ENCODE measurements at places on chromosomes 13 and 19. TPM values are rescaled to one million over a fixed set of nuclear protein-coding genes. Genes with fewer than 3 reads are reported as not detected.

- no peaks in the 10 kb centered on the region for H3K27me3 ChIP-seq
- peak; percentile 61 for DNase-seq
- no peak overlapping the region for H3K4me3 ChIP-seq
- no peak overlapping the region for H3K27ac ChIP-seq
- no peaks in the 10 kb centered on the region for H3K36me3 ChIP-seq
- no peaks in the 10 kb centered on the region for H3K4me1 ChIP-seq
Measured at GRCh38 chr13:85597790-85598500, 201.3 kb downstream of the SLITRK6 start.

GRCh38 chr13:108897955-108898354 lies 268.5 kb downstream of the MYO16 start:
- H3K36me3 ChIP-seq, result no peaks in the 10 kb centered on the region
- no peak overlapping the region for H3K27ac ChIP-seq
- H3K4me1 ChIP-seq, result peaks cover 2% of the 10 kb centered on the region
- DNase-seq, result no peak
- no peak overlapping the region for H3K4me3 ChIP-seq

DNA sequence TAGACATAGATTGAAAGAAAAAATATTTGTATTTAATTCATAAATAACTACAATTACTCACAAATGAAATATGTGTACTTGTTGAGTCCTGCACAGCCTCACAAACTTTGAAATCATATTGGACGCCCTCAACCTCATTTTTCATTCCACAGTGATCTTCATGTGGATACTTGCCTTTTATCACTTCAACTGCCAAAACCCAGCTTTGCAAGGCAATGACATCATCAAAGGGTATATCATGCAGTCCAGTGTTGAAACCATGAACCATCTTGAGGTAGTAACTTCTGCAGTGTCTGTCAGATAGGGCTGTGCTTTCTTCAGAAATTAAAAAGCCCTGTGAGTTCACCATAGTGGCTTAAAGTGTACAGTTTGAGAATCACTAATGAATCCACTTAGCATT lies 82.2 kb downstream of the HS6ST3 start:
- no peak overlapping the region for H3K27ac ChIP-seq
- no peak overlapping the region for H3K4me3 ChIP-seq

IL11 gene
- 0.66 TPM for total RNA-seq

- H3K4me3 ChIP-seq, result no peak overlapping the region
- DNase-seq, result no peak
- H3K27me3 ChIP-seq, result no peaks in the 10 kb centered on the region
- no peaks in the 10 kb centered on the region for H3K4me1 ChIP-seq
- H3K36me3 ChIP-seq, result no peaks in the 10 kb centered on the region
Measured at GRCh38 chr13:25069911-25070310, 26.0 kb upstream of the PABPC3 start.

GRCh38 chr13:91214031-91214430 lies 133.5 kb upstream of the MIR17HG start:
- H3K36me3 ChIP-seq, result no peaks in the 10 kb centered on the region
- no peaks in the 10 kb centered on the region for H3K4me1 ChIP-seq
- DNase-seq, result no peak

- no peaks in the 10 kb centered on the region for H3K4me1 ChIP-seq
- no peak overlapping the region for H3K27ac ChIP-seq
- no peaks in the 10 kb centered on the region for H3K27me3 ChIP-seq
- no peak for DNase-seq
- no peaks in the 10 kb centered on the region for H3K36me3 ChIP-seq
Measured at GRCh38 chr19:51546107-51546649, 14.7 kb upstream of the SIGLEC6 start.

DNA sequence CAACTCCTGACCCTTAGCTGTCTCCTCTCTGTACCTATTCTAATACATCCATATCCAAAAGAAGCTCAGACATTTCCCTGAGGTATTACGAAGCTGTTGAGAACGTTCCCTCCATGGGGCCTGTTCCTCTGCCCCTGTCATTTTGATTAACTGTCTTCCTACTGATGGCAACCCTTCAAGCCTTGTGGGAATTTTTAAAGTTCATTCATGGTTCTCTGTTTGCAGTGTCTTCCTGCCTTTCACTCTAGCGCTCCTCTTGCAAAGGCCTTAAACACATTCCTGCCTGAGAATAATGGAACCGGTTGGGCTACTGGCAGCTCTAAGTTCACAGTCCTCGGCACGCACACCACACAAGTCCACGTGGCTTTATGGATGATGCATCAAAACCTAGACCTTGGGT lies 66.1 kb downstream of the LHFPL6 start:
- no peak overlapping the region for H3K4me3 ChIP-seq
- no peak overlapping the region for H3K27ac ChIP-seq
- no peaks in the 10 kb centered on the region for H3K36me3 ChIP-seq
- DNase-seq, result peak; percentile 89
- no peaks in the 10 kb centered on the region for H3K27me3 ChIP-seq

- DNase-seq, result no peak
- peaks cover 3% of the 10 kb centered on the region for H3K4me1 ChIP-seq
- H3K27me3 ChIP-seq, result no peaks in the 10 kb centered on the region
- H3K27ac ChIP-seq, result peak overlapping the region; percentile 100
Measured at GRCh38 chr13:52651897-52652195, 790 bp upstream of the SUGT1 start.

HOOK2 gene
- total RNA-seq, result 26.6 TPM

GRCh38 chr13:41186481-41186880 lies 7.9 kb downstream of the KBTBD7 start:
- no peaks in the 10 kb centered on the region for H3K36me3 ChIP-seq
- H3K4me1 ChIP-seq, result no peaks in the 10 kb centered on the region
- no peaks in the 10 kb centered on the region for H3K27me3 ChIP-seq

DNA sequence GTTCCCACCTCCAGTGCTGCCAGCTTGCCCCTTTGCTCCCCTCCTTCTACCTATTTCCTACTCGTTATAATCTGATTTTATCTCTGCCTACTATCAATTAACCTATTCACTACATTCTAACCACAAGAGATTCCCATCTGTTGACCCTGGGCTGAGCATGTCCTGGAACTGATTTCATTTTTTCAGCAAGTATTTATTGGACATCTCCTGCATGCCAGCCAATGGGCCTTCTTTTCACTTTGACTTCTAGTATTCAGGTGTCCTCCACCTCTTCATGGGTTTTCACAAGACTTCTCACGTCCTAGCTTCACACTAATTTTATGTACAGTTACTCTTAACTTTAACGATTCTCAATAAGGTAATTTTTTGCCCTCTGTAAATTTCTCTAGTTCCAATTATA lies 282.7 kb upstream of the KLHL1 start:
- no peak overlapping the region for H3K27ac ChIP-seq
- no peak for DNase-seq
- H3K4me1 ChIP-seq, result no peaks in the 10 kb centered on the region
- no peaks in the 10 kb centered on the region for H3K36me3 ChIP-seq

DNA sequence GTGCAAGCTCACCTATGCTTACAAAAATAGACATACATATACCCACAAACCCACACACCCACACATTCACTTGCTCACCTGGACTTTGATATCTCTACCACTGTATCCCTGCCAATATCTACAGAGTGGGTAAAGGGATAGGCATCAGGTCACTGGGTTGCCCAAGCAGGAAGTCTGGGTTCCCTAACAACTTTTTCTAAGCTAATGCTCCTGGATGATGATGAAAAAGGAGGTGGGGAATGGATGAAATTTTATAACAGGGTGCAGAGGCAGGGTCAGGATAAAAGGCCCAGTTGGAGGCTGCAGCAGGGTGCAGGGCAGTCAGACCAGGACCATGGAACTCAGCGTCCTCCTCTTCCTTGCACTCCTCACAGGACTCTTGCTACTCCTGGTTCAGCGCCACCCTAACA lies at the start of gene CYP2B6:
TSS of gene CYP2B6 (plus strand) at position 311 of the 410 bp plus-strand sequence. CDS start at position 335, 24 bp downstream.
- H3K4me3 ChIP-seq, result no peak within 1 kb of the TSS
- no peaks in the 10 kb centered on the region for H3K4me1 ChIP-seq
- DNase-seq, result no peak
- no peaks in the 10 kb centered on the region for H3K36me3 ChIP-seq

SBNO2 gene
- total RNA-seq, result 55.8 TPM

- no peak overlapping the region for H3K4me3 ChIP-seq
- peaks cover 3% of the 10 kb centered on the region for H3K4me1 ChIP-seq
- H3K27ac ChIP-seq, result no peak overlapping the region
- DNase-seq, result no peak
- H3K36me3 ChIP-seq, result peaks cover 4% of the 10 kb centered on the region
Measured at GRCh38 chr19:55276720-55277430, 3.0 kb downstream of the HSPBP1 start.

CEACAM16 gene
- total RNA-seq, result not detected

ZNF563 gene
- total RNA-seq, result 5.3 TPM

- no peaks in the 10 kb centered on the region for H3K36me3 ChIP-seq
- no peak overlapping the region for H3K27ac ChIP-seq
- no peaks in the 10 kb centered on the region for H3K27me3 ChIP-seq
- no peaks in the 10 kb centered on the region for H3K4me1 ChIP-seq
- DNase-seq, result no peak
Measured at GRCh38 chr19:7288977-7289376, 5.2 kb downstream of the INSR start.

DNA sequence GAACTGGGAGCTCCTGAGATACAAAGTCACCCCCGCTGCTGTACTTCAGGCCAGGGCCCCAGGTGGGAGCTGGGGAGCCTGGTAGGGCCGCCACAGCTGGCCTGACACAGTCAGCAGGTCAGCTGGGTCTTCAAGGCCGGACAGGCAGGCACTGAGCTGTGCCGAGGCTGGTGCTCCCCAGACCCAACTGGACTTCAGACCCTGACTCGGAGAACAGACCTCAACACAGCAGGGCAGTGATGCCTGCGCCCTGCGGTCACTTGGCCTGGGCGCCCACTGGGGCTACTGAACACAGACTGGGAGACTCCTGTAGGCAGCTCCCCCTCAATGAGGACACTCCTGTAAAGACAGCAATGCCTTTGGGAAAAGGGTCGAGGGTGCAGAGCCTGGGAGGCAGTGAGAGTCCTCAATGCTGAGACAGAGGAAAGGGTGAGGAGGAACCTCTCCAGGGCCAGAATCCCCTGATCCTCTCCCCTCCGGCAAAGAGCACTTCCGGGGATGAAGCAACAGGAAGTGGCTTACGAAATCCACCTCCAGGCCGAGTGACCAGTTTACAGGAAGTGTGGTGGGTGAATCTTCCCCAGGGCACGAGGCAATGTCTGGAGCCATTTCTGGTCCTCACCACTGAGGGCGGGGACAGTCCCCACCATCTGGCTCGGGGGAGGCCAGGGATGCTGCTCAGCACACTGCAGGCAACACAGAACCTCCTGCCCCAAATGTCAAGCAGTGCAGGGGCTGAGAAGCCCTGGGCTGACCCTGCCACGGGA lies 40.8 kb upstream of the ISYNA1 start:
- DNase-seq, result peak; percentile 84
- H3K4me3 ChIP-seq, result no peak overlapping the region
- H3K36me3 ChIP-seq, result no peaks in the 10 kb centered on the region
- no peaks in the 10 kb centered on the region for H3K27me3 ChIP-seq

PDE4C gene
- total RNA-seq, result 1.3 TPM

GRCh38 chr19:45934551-45935230 lies 20.1 kb upstream of the NANOS2 start:
- no peak overlapping the region for H3K4me3 ChIP-seq
- no peaks in the 10 kb centered on the region for H3K4me1 ChIP-seq
- DNase-seq, result no peak
- H3K27me3 ChIP-seq, result peaks cover 4% of the 10 kb centered on the region

IGLON5 gene
- not detected for total RNA-seq

DNA sequence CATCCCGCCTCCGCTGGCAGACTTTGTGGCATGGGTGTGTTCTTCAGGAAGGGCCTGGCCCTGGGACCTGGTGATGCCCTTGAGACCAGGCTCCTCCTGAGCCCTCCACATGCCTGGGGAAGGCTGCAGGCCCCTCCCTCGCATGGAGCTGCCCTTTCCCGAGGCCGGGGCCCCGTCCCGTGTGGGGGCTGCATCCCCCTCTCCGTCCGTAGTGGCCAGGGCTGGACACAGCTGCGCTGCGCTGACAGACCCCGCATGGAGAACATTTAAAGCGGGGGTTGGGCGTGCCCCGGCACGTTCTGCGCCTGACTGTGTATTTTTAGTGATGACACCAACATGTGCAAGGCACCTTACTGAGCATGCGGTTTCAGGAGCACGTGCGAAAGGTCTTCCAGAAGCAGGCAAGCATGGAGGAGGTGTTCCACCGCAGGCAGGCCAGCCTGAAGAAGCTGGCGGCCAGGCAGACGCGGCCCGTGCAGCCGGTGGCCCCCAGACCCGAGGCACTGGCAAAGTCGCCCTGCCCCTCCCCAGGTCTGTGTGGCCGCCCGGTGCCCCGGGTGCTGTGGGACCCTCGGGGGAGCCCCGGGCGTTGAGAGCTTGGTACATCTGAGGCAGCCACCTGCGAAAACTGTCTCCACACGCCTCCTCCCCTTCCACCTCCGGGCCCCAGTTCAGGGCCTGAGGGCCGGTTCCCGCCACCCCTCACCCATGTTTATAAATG lies 28.8 kb upstream of the F7 start:
- H3K27me3 ChIP-seq, result no peaks in the 10 kb centered on the region
- no peak overlapping the region for H3K27ac ChIP-seq
- no peak for DNase-seq
- no peaks in the 10 kb centered on the region for H3K36me3 ChIP-seq
- no peaks in the 10 kb centered on the region for H3K4me1 ChIP-seq
- no peak overlapping the region for H3K4me3 ChIP-seq

DNA sequence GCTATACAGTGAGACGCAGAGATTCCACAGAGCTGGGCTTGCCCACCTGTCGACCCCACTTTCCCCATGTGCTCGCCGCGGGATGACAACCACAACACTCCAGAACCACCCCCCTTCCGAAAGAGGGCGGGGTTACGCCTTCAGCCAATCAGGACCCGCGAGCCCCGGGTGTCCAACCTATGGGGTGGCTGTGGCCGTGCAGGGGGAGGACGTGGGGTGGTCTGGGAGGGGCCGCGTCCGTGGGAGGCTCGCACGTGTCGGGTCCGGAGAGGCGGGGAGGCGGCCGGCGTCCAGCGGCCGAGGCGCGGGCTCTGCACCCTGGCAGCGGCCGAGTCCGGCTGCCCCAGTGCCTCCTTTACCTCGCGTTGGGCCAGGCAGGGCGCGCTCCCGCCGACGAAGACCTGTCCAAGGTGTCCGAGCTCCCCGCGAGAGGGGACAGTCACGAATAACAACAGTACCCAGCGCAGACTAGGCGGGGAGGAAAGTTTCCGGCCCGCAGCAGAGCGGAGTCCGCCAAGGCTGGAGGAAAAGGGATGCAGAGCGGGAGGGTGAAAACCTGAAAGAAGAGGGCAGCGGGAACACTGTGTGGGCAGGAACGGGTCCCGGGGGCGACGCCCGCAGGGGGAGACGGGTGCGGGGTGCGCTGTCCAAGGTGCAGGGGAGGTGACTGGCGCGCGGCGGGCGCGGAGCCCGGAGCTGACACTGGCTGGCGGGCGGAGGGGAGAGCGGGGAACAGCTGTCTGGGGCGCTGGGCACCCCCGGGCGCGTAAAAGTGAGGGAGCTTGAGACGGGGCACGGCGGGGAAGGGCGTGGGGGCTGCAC lies 911 bp downstream of the ENOX1 start:
- DNase-seq, result peak; percentile 77
- no peaks in the 10 kb centered on the region for H3K27me3 ChIP-seq
- peak overlapping the region; percentile 64 for H3K4me3 ChIP-seq
- H3K4me1 ChIP-seq, result peaks cover 3% of the 10 kb centered on the region

GRCh38 chr19:398719-399118 lies 10.2 kb downstream of the C2CD4C start:
- no peak overlapping the region for H3K4me3 ChIP-seq
- no peaks in the 10 kb centered on the region for H3K27me3 ChIP-seq
- no peaks in the 10 kb centered on the region for H3K4me1 ChIP-seq
- no peaks in the 10 kb centered on the region for H3K36me3 ChIP-seq
- DNase-seq, result no peak
- H3K27ac ChIP-seq, result no peak overlapping the region

- H3K4me1 ChIP-seq, result peaks cover 6% of the 10 kb centered on the region
- DNase-seq, result no peak
- no peaks in the 10 kb centered on the region for H3K36me3 ChIP-seq
- no peak overlapping the region for H3K27ac ChIP-seq
Measured at GRCh38 chr13:98533912-98534311, 43.0 kb downstream of the STK24 start.

- H3K36me3 ChIP-seq, result no peaks in the 10 kb centered on the region
- H3K27me3 ChIP-seq, result no peaks in the 10 kb centered on the region
- H3K4me3 ChIP-seq, result no peak overlapping the region
Measured at GRCh38 chr13:99830931-99831330, 140.6 kb downstream of the ZIC5 start.

All from fibroblast of lung (primary cell).